ENCODE measurements at places on chromosomes 5 and 9. TPM values are rescaled to one million over a fixed set of nuclear protein-coding genes. Genes with fewer than 3 reads are reported as not detected.

DNA sequence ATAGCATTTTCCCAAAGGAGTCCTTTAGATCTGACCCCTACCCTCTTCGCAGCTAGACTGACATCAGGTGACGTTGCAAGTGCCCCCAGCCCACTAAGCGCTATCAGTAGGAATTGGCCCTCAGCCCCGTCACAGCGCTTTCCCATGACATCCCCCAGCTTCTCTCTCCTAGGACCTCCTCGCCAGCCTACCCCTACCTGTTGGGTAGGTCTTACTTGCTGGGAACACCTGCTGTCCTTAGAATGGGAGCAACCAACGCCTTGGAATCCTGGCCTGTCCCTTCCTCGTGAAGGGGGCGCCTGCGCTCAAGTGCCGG, 584 bp upstream of the PIP5K1B start:
- DNase-seq: no peak

- no peak for DNase-seq
These were observed 126.2 kb downstream of the HSD17B3 start for GRCh38 chr9:96175796-96176195.

DNA sequence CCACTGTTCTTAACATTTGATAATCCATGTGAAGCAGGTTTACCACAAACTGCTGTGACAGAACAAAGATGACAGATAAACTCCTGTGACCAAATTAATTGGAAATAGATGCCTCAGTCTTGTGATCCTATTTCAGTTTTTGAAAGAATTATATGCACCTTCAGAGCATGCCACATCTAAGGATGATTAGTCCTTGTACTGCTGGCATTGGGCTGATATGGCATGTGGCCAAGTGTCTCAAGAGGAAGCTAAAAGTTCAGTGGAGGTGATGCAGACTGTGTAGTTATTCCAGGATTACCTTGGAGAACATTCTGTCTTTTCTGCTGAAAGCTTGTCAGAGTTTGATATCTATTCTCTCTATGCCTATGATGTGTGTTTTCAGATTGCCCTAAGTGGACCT, 314.4 kb upstream of the EFNA5 start:
- peak; percentile 56 for DNase-seq

DNA sequence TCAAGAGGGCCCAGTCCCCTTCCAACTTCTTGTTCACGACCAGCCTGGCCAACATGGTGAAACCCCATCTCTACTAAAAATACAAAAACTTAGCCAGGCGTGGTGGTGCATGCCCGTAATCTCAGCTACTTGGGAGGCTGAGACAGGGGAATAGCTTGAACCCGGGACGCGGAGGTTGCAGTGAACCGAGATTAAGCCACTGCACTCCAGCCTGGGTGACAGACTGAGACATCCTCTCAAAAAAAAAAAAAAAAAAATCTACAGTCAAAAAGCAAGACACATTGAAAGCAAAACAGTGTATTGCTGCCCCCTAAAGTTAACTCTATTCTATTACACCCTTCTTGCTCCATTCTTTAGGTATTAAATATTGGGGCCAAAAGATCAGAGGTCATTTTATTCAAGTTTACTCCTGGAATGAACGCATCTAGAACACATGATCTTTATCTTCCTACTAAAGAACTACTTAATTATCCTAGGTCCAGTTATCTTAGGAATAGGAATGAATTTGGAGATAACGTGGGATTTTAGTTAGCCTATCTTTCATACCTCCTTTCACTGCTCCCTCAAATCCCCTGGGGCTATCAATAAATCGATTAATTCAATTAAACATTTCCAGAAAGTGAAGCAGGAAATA, 2.4 kb downstream of the ATG12 start:
- DNase-seq: peak; percentile 72

DNA sequence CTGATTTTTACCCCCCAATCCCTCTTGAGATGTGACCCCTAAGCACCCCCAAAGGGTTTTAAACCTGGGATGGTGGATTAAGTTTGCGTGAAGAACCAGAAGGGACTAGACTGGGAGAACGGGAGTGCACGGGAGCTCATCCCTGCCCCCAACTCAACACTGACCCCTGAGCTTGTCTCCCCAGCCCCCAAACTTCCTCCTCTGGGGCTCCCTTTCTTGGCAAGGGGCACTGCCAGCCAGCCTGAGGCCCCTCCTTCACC, 5.0 kb upstream of the SET start:
- no peak for DNase-seq

- DNase-seq: no peak
These were observed 10.6 kb upstream of the HMCN2 start for GRCh38 chr9:130254747-130255630.

DNA sequence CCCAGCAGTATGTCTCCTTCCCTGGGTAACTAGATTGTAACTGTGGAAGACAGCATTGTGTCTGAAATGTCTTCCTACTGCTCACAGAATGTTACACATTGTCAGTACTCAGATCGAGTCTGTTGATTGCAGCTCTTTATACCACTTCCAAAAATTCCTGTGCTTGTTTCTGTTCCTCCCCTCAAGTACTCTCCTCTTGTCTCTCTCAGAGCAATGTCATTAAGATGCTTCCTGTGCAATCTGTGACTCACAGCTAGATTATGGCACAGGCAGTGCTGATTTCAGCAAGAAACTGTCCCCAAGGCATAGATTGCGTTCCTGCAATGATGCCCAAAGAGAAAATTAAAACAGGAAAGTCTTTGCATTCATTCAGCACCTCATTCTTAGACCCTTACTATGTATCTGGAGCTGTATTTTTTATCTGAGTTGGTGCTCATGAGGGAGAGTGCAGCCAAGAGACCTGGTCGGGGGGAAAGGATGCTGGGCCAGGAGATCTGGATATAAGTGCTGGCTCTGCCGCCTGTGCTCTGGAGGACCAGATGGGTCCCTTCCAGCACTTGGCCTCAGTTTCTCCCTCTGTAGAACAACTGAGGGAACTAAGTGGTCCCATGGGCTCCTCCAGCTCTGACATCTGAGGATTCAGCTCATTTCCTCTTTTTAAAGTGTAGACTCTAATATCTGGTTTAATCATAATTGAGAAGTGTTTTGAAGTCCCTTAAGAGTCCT, 40.8 kb upstream of the GNPDA1 start:
- peak; percentile 50 for DNase-seq

DNA sequence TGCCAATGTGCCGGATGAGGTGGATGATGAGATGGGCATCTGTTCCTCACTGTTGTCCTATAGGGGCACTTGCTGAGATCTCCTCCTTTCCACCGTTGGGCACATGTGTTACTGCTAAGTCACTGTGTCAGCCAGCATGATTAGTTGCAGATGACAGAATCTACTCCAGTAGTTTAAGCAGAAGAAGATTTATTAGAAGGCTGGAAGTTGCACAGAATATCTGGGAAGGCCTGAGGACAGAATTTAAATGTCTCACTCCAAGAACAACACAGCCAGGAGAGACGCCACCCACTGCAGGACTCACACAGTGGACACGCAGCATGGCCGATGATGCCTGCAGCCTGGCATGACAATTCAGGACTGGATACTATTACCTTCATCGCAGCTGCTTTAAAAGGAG, 157.5 kb downstream of the NSG2 start:
- no peak for DNase-seq

DNA sequence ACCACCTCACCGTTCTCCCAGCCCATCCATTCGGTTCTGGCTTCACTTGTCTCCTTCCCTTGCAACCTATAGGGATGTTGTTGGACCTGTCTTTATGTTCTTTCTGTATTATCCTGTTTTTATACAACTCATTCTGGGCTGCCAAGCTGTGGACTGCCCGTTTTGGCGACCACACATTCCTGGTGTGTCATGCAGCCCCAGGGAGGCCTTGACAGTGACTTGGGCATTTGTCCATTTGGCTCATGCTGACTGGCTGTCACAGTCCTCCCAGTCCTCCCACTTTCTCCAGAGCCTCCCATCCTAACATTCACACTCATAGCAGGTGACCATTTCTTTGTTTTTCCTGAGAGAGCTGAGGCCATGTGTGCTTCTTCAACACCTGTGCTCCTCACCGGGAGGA, 136.4 kb downstream of the SLF1 start:
- no peak for DNase-seq

The PCDHA2 gene
- not detected for total RNA-seq

The UBAC1 gene
- 35.9 TPM for total RNA-seq

The SOHLH1 gene
- 0.05 TPM for total RNA-seq

The SLC4A9 gene
- not detected for total RNA-seq

The CDH9 gene
- total RNA-seq: not detected

The SNCAIP gene
- 93.1 TPM for total RNA-seq

The PCDHB6 gene
- 0.05 TPM for total RNA-seq

The VCAN gene
- 5.7 TPM for total RNA-seq

The WDR38 gene
- not detected for total RNA-seq
